ENCODE measurements at places on chromosomes 4 and X. TPM values are rescaled to one million over a fixed set of nuclear protein-coding genes. Genes with fewer than 3 reads are reported as not detected.

- no peak for DNase-seq
These were observed 2.8 kb downstream of the SFRP2 start for GRCh38 chr4:153785910-153786721.

DNA sequence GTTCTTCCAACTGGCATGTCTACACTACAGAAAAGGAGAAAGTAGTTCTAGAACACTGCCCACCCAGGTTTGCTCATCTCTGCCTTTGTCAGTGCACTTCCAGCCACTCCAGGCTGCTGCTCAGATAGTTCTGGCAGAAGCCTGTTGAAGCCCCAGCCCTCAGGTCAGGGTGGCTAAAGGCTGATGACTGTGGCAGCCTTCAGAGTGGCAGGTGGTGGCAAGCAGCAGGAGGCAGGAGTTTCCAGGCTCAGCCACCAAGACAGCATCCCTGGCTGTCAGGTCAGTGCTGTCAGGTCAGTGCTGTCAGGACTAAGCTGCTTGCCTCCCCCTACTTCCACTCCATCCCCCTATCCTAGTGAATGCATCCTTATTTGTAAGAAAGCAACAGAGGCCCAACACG, 100.4 kb downstream of the MAMLD1 start:
- DNase-seq, result no peak

DNA sequence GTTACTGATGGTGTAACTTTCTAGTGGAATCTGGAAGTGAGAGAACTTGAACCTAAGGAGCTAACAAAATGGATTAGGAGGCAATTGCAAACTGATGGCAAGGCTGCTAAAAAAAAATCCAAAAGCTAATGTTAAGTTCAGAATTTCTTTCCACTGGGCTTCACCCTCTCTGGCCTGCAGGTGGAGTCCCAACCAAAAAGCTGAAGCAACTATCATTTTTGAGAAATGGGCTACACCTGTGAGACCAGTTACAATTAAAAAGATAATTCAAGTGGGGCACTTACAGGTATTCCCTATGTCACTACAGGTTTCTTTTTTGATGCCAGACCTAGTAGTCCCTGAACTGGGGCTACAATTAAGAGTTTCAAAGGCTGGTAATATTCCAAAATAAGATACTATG, 142.1 kb upstream of the FTHL17 start:
- DNase-seq, result no peak

DNA sequence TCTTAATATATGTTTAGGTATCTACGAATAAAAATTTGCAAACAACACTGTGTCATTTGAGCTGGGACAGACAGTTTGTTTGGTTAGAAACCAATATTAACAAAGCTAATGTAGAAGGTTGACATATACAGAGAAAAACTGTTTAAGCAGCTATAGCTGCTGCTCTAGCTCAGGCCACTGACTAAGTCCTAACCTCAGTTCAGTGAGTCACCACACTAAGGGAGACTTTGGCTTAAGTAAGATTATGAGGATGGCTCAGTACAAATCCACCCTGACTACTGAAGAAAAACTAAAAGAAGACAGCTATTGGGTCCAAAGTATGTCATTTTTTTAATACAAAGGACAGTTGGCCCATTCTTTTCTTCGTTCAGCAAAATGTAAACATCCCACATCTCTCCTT, 717.3 kb upstream of the ACTRT1 start:
- DNase-seq, result no peak

DNA sequence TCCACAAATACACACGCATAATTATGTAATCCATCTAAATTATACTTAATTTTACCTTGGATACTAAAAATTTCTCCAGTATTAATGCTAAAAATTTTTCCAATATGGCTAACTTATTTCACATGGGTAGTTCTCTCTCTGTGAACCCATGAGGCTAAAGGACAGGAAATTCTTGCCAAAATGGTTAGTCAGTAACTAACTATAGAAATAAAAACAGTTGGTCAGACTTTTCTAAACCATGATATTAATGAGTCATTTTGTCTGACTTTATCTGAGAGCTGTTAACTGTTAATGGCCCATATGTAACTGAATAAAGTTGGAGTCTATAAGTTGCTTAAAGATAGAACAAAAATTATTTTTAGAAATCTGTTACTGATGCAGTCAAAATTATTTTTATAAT, 549.4 kb downstream of the TLL1 start:
- no peak for DNase-seq

DNA sequence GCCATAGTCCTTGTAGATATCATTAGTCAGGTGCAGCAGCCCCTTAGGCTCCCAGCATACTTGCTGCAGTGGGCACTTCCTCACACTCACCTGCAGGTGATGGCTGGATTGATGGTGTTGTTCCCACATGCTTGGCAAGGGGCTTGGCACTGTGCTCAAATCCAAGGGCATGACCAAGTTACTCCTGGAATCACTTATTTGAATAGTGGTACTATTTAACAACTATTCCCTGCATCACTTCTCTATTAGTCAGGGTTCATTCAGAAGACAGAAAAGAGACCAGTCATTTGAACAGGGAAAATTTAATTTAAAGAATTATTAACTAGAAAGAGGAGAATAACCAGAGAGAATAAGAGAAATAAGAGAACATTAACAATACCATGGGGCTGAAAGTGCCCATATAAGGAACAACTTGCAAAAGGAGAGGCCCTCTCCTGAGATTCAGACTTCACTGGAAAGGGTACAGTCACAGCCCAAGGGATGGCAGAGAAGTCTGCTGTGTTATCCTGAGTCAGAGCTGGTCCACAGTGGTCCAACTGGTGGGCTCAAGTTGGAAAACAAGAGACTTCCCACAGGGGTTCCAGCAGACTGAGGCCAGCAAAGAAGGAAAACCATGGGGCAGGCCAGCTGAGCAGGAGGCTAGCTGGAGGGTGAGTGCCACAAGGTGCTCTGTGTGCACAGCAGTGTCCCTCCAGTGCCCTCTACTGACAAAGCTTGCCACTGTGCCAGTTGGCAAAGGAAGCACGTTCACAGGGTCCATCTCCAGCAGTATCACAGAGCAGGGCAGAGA, 9.8 kb downstream of the SPP1 start:
- DNase-seq, result no peak

GRCh38 chr4:150268444-150268843, 190.2 kb downstream of the DCLK2 start:
- DNase-seq, result no peak

DNA sequence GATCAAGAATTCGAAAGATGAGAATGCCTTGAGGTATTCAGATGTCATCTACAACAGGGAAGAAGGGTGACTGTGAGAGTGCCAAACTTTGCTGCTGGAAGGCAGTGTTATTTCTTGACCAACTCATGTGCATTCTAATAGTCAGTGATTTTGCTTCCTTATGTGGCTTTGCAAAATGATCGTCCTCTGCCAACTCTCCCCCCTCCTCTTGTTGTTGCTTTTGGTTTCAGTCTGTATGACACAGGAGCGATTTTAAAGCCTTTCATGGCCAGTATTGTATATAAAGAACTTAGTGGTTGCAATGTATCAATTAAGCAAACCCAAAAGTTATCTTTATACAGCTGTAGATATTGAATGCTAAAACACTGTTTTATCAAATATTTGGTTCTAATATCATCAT, 379.1 kb downstream of the IL1RAPL1 start:
- no peak for DNase-seq

DNA sequence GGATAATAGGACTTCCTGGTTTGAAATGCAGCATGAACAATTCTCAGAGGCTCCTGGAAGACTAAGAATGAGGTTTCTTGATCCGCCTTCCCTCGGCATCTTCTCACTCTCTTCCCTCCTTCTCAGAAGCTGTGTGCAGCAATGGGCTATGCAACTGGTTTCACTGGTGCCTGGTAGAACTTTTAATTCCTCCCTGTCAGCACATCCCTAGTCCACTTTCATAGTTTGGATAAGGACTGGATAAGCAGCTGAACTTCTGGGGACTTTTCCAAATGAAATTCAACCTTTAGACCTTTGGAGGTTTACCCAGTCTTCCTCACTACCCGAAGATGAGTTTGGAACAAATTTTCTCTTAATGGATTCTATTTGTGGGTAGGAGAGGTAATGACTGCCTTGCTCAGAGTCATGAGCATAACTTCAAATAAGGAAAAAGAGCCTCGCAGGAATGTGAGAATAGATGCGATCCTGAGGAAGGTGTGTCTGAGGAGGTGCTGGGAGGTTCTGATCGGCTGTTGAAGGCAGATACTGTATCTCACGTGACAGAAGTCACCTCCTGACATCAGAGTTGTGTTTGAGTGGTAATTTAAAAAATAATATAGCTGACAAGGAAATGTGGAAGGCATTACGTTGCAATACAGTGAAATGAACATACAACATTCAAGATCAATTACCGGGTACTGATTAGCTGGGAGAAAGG, 56.0 kb upstream of the HAND2 start:
- no peak for DNase-seq

DNA sequence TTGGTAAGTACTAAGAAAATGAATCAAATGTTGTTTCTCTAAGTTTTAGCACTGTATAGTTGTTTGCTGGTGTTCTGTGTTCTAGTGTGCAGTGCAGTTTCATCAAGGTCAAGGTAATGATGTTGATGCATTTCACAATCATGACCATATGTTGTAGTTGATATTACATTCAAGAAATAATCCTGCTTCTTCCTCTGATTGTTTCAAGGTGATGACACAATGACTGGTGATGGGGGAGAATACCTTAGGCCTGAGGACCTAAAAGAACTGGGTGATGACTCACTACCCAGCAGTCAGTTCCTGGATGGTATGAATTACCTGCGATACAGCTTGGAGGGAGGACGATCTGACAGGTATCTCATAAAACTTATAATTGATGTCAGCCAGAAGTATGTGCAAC, 261.6 kb downstream of the ANK2 start:
- DNase-seq, result no peak

DNA sequence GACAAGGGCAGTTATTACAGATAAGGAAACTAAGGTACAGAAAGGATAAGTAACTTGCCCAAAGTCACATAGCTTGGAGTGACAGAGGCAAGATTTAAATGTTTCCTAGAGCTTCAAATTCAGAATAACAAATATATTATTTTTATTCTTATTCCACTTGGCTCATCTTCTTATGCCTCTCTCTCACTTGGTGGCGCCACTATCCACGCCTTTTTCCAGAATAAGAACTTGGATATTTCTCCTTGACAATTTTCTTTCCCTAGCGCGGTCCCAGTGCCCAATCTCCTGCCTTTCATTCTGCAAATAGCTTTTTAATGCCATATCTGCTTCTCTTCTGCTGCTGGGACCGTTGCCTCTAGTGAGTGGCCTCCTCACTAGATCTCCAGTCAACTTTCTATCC, 78.5 kb downstream of the MSN start:
- no peak for DNase-seq

GRCh38 chr4:182555997-182556418, 312.8 kb downstream of the TENM3 start:
- DNase-seq, result no peak

GRCh38 chr4:74431113-74431826, 13.7 kb upstream of the AREG start:
- no peak for DNase-seq

- DNase-seq, result no peak
These were observed 19.1 kb upstream of the CXCL6 start for GRCh38 chr4:73817341-73817740.

GRCh38 chr4:4859799-4860599, 534 bp downstream of the MSX1 start:
- no peak for DNase-seq

- DNase-seq, result no peak
These were observed 57.2 kb downstream of the SCML2 start for GRCh38 chrX:18297251-18297650.

DNA sequence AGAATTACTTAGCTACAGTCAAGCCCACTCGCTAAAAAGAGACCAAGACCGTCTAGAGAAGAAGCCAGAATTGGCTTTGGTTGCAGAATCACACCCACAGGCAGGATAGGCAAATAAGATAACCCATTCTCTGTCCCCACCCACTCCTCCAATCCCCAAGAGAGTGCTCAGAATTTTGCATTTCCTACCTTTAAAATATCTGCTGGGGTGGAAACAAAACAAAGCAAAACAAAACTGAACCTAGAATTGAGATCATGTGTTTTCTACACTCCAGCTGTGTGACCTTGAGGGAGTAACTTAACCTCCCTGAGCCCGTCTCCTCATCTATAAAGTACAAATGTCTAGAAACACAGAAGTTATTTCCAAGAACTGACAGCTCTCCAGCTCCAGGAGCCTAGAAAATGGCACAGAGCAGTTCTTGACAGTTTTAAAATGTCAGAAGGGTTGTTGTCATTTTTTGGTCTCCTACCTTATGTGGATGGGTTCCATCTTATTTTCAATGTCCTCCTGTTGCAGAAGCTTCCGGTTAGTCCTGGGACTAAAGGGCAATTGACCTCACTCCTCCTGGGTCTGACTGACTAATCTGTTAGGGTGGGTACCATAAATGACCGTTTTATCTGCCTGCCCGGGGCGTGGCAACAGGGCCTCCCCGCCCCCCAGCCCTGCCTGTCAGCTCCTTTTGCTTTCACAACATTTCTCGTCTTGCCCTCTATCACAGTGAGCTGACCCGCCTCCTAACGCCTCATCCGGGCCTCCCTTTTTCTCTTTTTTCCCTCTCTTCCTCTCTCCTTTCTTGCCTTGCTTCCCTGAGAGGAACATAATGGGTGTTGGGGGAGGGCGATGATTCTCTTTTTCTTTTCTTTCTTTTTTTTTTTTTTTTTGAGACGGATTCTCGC, 114.0 kb downstream of the RBM47 start:
- DNase-seq, result no peak

GRCh38 chr4:12139296-12139695, 710.6 kb upstream of the HS3ST1 start:
- no peak for DNase-seq

DNA sequence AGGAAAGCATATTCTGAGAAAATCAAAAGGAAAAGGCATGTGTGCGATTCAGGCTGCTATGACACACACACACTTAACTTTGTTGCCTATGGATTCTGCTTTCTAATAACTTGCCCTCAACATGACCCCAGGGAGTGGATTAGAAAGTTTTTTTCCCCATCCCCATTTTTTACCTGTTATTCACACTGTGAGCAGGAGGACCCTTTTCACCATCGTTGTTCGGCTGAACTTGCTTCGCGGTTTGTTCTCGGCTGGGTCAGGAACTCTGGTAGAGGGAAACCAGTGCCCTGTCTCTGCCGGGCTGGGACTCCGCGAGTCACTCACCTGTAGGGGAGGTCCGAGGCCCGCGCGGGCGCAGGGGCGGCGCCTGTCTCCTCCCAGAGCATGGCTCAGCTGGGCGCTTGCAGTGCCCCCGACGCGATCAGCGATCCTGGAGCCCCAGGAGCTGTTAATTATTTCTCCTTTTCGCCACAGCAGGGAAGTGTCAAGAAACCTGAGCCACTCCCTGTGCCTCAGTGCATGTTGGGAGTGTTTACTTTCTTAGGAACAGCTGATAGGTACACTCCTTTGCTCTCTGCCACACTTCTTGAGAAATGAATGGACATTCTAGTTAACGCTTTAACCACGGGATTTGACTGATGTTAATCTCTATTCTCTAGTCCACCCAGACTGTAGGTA, at the start of gene RASSF6:
Gene RASSF6 (minus strand): TSS at position 322 of the 678 bp plus-strand sequence. CDS start 8,641 bp downstream, outside the sequence.
- no peak for DNase-seq

- no peak for DNase-seq
These were observed 9.8 kb downstream of the DGKQ start for GRCh38 chr4:963276-964225.

GRCh38 chr4:73762409-73762808, 22.0 kb downstream of the CXCL8 start:
- no peak for DNase-seq

- DNase-seq, result no peak
These were observed 58.3 kb upstream of the PRKX start for GRCh38 chrX:3771766-3772165.

TSPAN7 gene
- total RNA-seq, result 38.4 TPM

BEX3 gene
- 127 TPM for total RNA-seq

ARSJ gene
- total RNA-seq, result 25.0 TPM

CCNA2 gene
- 2.4 TPM for total RNA-seq

XAGE2 gene
- total RNA-seq, result not detected

ADH1A gene
- not detected for total RNA-seq

Measured in thoracic aorta (tissue), 2 donors.